NCI-H2081 (cell line): ENCODE measurements at places on chromosomes 7 and 10.

DNA sequence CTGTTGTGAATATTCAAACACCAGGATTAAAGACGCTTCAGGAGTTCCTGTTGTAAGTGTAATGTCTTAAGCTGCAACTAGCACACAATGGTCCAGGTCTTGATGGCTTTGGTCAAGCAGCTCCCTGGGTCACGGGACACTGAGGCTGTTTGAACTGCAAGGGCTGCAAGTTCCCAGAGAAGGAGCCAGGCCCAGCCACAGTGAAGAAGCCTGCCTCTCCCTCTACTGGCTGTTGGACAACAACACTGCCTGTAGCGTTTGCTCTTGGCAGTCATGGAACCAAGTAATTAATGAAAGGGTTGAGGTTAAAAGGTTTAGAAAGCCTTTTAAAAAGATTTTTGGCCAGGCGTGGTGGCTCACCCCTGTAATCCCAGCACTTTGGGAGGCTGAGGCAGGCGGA is 31.9 kb upstream of the GUSB start:
- no peak for DNase-seq

- no peak for DNase-seq
Measured at GRCh38 chr10:23013581-23014335, 81.6 kb upstream of the MSRB2 start.

DNA sequence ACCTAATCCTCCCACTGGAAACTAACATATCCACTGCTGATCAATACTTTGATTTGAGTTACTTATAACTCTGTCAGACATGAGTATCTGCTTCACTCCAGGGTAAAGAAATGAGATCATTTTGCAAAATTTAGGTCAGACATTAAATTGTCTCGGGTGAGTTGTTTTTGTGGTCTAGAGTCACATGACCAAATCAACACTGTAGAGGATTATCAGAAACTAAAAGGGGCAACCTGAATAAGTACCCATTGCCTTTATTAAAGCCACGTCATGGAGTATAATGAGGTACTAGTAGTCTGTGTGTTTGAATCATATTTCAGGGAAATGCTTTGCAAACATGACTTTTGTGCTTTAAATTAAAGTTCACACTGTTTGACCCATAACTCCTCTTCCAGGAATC is 107.7 kb upstream of the ADO start:
- no peak for DNase-seq

DNA sequence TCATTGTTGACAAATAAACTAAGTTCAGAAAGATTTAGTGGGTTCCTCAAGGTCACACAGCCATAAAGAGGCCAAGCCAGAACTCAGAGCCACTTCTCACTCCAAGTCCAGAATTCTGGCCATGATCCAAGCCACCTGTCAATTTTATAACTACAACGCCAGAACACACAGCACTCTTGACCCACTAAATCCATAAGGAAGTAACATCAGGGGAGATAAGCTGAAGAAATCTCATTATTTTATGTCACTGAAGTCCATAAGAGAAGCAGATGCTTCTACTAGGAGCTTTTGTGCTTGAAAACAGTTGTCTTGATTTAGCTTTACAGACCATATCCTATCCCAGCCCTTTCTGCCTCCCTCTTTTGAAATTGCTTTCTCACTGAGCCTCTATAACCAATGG is 15.9 kb downstream of the ADAM12 start:
- no peak for DNase-seq

DNA sequence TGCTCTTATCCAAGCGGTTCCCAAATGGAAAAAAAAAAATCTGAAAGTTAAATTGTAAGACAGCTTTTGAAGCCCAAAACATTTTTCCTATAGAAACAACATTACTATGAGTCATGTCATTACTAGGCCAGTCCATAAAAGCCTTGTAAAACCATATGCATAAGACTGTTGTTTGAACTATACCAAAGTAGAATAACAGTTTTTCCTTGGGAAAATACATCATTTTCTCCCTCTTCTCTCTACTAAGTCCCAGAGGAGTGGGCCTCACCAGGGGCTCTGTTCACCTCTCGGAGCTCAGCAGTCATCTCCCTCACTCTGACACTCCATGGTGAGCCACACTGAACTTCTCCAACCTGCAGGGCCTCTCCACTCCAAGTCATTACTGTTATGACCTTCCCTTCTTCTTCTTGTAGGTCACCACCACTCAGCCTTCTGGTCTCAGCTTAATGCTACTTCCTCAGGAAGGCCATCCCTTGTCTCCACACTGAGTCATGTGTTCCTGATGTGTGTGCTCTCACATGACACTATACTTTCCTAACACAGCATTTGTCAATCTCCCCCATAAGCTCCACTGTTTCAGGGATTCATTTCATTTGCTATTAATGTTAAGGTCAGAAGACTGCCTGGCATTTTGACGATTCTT is 32.5 kb downstream of the ZNF438 start:
- DNase-seq = no peak

GRCh38 chr10:62422068-62422590 is 48.0 kb downstream of the ZNF365 start:
- no peak for DNase-seq

DNA sequence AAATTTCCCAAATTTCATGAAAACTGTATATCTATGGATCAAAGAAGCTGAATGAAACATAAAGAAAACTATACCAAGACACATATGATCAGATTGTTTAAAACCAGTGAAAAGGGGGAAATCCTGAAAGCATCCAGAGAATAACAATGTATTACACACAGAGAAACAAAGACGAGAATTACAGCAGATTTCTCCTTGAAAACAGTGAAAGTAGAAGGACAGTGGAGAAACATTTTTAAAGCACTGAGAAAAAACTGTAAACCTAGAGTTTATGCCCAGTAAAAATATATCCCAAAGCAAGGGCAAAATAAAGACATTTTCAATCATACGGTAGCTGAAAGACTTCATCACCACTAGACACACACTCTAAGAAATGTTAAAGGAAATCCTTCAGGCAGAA is 121.0 kb downstream of the DPY19L1 start:
- DNase-seq = no peak

DNA sequence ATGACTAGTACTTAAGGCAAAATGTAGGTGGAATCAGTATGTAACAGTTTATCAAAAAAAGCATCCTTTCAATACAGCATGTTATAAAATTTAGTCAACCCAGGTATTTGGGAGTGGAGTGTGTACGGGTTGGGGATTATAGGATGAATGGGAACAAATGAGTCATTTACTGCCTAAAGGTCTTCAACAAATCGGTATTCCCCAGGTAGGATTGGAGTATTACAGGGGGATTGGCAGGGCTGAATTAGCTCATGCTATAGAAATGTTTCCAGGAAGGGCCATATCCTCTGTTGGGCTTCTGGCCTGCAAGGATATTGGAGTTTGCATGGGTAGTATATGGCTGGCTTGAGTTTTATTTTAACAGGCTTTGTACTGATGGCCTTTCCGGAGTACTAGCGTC is 723.7 kb downstream of the SORCS1 start:
- no peak for DNase-seq

DNA sequence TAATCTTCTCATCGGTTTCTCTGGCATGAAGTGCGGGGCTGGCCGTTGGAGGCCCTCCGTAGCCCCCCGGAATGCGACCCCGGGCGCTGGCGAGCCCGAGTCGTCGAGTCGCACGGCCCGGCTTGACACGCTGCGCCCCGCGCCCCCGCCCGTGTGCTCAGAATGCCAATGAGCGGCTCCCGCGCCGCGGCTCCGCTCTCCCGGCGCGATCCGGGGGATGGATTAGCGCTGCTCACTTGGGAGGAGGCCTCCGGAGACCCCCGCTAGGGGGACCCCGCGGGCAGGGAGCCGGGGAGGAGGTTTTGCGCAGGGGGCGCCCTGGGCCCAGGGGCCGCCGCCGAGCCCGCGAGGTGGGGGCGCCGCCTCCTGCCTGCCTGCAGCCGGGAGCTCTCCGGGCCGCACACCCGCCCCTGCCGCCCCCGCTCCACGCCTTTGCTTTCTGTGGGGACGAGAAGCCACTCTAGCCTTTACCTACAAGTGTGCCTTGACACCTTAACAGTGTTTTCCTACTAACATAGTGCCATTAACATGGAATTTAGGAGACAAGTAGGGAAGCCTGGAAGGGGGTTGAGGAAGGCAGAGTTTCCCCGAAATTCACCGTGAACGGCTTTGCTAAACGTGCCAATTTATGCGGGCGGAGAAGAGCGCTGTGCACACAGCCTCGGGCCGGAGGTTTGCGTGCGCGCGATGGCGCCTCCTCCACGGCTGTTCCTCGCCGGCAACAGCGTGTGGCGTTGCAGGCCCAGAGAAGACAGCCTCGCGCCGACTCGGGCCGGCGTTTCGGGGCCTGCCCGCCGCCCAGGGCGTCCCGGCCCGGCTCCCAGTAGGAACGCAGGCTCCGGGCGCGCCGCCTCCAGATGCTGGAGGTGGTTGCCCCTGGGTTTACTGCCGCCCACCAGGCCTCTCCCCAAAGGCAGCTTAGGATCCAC is 7.1 kb downstream of the SHH start:
- DNase-seq = peak; percentile 70

- DNase-seq = no peak
Measured at GRCh38 chr10:71888248-71888622, 37.2 kb upstream of the PSAP start.

- no peak for DNase-seq
Measured at GRCh38 chr7:158260567-158261361, 326.9 kb downstream of the PTPRN2 start.

DNA sequence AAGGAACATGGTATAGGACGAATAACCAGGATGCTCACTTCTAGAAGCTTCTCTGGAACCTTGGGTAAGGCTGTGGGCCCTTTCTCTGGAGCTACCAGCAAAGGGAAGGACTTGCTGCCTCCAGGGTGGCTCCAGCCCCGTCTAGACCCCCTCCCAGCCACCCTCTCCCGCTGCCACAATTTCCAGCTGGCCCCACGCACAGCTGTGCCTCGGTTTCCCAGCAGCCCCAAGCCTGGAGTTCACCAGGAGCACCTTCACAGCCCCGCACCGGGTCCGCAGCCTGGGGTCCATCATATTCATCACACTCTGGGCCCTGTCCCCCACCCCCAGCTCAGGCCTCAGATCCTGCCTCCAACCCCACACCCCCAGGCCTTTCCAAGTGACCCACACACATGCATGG is 35.6 kb upstream of the GTF2IRD1 start:
- no peak for DNase-seq

- DNase-seq = no peak
Measured at GRCh38 chr10:68721673-68722335, 765 bp downstream of the CCAR1 start.

GRCh38 chr10:44926751-44927351 is 15.7 kb downstream of the TMEM72 start:
- DNase-seq = no peak

DNA sequence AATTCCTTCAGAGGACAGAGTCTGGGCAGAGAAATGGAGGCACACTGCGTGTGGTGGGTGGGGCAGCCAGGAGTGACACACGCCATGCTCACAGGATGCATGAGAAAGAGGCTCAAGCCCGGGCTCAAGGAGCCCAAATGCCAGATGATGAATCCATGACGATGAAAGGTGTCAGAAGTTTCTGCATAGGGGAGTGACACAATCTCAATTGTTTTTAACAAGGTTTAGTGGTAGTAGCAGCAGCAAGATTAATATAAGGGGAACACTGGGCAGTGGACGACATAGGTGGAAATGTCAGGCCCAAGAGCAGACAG is 126.1 kb downstream of the TNS3 start:
- no peak for DNase-seq

DNA sequence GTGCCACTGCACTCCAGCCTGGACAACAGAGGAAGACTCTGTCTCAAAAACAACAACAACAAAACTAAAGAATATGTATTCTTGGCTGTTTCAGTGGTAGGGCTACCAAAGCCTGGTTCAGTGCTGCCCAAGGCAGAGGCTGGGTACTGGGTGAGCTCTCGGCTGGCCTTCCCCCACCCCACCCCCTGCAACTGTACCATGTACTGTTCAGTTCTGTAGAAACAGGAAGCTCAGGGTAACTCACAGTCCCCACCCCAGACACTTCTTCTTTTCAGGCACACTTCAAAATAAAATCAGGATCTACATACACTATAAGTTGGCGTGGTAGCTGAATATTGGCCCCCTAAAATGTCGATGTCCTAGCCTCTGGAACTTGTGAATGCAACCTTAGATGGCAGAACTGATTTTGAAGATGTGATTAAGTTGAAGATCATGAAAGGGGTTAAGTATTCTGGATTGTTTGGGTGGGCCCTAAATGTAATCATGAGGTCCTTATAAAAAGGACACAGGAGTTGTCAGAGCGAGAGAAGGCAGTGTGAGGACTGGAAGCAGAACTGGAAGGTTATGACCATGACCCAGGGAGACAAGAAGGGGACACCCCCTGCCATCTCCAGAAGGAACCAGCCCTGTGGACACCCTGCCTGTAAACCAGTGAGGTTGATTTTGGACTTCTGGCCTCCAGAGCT is 31.2 kb downstream of the TBXAS1 start:
- no peak for DNase-seq

DNA sequence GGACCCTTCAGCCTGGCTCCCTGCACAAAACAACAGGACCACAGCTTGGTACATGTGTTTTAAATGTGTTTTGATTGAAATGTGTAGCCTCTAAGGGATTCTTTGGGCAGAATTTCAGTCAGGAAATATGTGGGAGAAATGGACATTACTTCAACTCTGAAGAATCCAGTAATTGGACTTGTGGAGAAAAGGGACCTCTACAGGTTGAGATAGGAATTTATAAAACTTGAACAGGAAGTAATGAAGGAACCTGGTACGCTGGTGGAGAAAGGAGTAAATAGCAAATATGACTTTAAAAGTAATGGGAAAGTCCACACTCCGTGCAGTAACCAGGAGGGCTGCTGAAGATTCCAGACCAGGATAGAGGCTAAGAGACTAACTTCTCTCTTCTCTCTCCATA is 220.5 kb downstream of the LHFPL3 start:
- peak; percentile 14 for DNase-seq

GRCh38 chr10:45000752-45001380 is at the start of gene ZNF22:
ZNF22 (plus strand) TSS chr10:45000923; CDS start chr10:45003369, 2,446 bp downstream.
- DNase-seq = no peak

- DNase-seq = no peak
Measured at GRCh38 chr7:139830292-139830691, 1.2 kb downstream of the TBXAS1 start.

DNA sequence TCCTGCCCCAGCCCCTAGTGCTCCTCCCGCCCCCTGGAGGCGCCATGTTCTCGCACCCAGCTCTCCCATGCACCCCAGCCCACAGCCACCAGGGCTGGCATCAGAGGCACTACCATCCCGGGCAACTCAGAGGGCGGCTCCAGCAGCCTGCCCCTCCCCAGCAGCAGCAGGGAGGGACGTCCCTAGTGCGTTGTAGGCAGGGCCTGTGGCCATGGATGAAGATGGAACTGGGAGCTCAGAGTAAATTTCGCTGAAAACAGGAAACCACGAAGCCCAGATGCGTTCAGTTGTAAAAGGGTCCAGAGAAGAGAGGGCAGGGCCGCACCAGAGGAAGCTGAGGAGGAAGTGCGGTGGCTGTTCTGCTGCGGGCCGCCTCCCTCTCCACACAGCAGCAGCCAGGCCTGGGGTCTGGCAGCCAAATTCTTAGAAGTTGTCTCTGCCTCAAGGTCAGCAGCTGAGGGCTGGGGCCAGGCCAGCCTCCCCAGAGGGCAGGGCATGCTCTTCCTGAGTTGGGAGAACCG is 24.6 kb downstream of the VSIR start:
- DNase-seq = no peak

GRCh38 chr10:72329290-72330068 is 25.2 kb downstream of the DNAJB12 start:
- DNase-seq = no peak

- no peak for DNase-seq
Measured at GRCh38 chr10:87578842-87579401, 74.2 kb downstream of the MINPP1 start.
